ENCODE measurements at places on chromosomes 16 and 17.

DNA sequence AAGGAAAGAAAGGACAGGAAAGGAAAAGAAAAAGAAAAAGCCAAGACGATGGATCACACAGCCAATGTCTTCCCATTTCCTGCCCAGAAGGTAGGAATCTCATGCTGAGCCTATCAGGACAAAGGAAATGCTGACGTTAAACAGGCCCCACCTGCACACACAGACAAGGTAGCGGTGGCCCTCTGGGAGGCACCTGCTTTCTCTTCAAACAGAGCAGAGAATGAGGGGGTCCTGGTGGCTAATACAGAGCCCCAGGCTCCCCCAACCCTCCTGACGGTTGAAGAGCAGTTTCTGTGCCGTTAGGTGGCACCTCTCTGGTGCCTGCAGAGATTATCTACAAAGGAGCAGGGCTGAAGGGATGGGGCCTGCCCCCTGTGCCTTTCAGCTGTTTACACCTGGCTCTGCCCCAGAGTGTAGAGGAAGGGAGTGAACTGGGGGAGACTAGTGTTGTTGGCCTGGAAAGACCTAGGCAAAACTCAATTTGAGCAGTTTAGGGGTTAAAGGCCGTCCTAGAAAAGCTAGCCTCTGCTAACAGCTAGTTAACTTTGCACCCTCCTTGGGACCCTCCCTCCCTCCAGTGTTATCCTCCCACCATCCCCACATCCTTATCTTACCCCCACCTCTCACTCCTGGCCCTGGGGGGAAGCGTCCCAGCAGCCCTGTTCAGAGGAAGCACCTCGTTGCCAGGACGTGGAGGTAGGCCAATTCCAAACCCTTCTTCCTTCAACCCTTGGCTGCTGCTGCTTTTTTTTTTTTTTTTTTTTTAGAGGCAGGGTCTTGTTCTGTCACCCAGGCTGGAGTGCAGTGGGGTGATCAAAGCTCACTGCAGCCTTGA, 56.3 kb downstream of the ARHGAP27 start:
- DNase-seq = no peak

GRCh38 chr16:47979164-47979520, 176.7 kb downstream of the ABCC12 start:
- DNase-seq = no peak

GRCh38 chr16:51433599-51433998, 282.5 kb upstream of the SALL1 start:
- DNase-seq = no peak

- DNase-seq = no peak
These were observed 30.2 kb downstream of the XPO6 start for GRCh38 chr16:28181515-28181914.

DNA sequence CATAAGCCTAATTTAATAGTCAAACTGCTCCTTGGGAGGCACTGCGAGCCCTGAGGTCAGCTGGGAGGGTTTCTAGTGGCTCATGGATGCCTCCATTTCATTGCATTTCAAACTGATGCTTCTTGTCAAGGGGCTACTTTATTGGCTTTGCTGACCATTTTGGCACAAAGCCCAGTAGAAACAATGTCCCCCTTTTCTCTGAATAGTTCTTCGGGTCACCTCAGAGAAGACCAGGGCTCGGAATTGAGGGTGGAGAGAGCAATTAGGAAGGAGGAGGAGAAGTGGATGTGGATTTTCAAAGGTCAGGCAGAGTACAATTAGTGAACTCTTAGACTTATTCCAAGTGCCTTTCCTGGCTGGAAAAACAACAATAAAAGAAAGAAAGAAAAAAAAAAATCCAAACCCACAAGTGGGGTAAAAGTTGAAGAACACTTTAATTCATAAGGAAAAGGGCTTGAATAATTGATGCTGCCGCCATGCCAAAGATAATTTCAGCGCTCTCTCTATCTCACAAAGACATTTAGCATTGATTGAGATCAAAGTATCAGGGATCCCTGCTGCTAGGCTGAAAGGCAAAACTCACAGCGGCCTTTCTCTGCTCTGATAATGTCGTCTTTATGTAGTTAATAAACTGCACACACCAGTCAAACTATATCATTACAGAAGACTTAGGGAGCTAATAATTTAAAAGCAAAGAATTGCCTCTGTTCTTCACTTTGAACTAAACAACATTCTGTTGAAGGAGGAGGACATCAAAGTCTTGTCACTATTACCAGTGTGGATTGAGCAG, 122.7 kb downstream of the RGS9 start:
- no peak for DNase-seq

GRCh38 chr17:5978496-5978895, 91.7 kb upstream of the WSCD1 start:
- no peak for DNase-seq

DNA sequence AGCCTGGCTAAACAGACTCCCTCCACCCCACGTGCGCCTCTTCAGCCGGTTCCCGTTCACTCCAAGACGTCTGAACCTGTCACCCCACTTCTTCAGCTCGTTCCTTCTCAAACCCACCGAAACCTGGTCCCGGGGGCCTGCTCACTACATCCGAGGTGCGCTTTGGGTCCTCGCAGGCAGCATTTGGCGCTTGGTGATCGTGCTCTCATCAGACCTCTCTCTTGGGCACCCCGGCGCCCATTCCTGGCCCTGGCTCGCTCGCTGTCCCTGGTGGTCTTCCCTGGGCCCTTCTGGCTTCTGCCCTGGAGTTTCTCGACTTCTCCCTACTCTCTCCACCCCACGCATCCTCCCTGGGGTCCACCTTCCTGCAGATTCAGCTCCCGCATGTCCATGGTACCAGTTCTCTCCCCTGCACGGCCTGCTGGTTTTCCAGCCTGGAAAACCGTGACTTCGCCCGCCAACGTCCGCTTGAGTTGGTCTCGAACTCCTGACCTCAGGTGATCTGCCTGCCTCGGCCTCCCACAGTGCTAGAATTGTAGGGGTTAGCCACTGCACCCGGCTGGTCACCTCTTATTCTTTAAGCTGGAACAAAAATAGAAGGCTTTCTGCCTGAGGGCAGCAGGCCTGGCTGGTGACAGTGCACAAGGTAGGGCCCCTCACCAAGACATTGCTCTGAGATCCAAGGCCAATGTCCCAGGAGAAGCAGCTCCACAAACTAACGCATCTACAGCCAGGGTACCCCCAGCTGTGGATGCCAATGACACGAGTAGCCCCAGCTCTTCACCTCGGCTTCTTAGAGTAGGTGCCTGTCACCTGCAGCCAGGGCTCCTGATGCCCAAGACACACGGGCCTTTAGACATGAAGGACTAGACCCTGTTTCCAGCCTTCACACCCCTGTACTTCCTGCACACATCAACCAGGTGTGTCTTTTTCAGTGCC, 1.1 kb upstream of the MEAK7 start:
- peak; percentile 30 for DNase-seq

- DNase-seq = peak; percentile 72
These were observed at the start of gene EVI2A for GRCh38 chr17:31321481-31321880. EVI2A (minus strand) TSS chr17:31321622; CDS start chr17:31319013, 2,609 bp downstream.

DNA sequence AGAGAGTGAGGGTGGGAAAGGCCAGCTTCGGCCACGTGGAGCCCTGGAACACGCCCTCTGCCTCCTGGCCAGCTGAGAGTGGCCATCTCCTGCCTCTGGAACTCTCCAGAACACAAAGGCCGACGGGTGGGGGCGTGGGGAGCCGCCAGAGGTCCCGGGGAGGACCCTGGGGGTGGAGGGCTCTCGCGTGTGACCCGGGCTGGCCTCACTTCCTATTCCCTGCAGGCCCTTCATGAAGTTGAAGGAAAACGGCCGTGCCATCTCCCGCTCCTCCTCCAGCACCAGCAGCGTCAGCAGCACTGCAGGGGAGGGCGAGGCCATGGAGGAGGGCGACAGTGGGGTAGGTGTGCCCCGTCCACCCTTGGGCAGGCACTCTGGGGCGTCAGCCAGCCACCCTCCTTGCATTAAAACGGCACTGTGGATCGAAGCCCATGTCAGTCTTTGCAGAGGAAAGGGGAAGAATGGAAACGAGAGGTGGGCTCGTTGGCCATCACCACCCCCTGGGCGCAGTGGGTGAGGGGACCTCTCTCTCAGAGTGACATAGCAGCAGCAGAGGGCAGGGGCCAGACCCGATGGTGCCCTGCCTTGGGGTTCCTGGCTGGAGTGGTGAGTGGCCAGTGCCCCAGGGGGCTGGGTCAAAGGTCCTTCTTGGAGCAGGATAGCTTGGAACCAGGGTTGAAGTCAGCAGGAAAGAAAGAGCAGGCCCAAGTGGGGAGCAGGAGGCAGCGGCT, 37.1 kb downstream of the OR1D5 start:
- no peak for DNase-seq

- no peak for DNase-seq
These were observed 25.0 kb upstream of the MILR1 start for GRCh38 chr17:64423881-64424280.
